ENCODE measurements at places on chromosomes 5 and 9.

DNA sequence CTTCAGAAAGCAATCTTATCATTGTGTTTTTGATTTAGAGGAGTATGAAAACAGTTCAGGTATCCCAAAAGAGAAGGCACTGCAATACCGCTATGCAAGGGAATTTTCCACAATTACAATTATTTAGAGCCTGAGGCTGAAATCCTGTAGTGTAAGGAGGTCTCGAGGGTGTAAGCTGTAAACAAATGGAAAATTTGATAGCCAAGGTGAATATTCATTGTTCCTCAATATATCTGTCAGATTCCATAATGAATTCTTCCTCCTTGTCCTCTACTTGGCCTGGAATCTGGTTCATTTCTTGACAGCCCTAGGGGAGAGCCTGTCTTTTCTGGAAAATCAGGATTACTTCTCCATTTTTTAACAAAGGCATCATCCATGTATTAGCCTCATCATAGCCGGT is 63.1 kb upstream of the SMARCA2 start:
- DNase-seq, result no peak

DNA sequence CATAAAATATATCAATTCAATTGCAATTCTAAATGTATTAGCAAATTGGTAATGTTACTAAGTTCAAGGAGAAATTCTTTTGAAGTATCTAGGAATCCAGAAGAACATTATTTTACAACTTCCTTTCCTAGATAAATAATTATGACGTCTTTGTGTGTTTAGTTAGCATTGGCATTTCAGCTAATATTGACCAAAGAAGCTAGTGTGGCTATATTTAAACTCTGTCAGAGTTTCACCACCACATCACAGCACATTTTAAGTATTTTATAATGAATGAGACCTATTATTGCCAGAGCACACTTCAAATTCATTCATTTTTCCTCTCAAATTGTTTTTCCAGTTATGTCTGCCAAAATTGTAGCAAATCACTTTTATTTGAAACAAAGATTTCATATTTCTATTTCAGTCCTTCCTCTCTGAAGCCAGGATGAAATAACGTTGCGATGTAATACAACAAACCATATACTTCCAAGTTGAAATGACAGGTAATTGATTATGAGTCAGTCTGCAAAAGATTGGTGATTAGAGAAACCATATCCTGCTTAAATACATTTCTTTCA is 18.9 kb downstream of the PLK2 start:
- no peak for DNase-seq

- no peak for DNase-seq
Measured at GRCh38 chr5:92328584-92329259, 945.6 kb upstream of the ARRDC3 start.

DNA sequence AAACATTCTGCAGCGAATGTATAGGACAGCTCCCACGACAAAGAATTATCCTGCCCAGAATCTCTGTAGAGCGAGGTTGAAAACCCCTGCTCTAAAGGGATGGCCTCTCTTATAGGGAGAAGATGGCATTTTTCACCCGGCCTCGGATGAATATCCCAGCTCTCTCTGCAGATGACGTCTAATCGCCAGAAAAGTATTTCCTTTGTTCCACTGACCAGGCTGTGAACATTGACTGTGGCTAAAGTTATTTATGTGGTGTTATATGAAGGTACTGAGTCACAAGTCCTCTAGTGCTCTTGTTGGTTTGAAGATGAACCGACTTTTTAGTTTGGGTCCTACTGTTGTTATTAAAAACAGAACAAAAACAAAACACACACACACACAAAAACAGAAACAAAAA is 17.4 kb upstream of the RARS1 start:
- no peak for DNase-seq

DNA sequence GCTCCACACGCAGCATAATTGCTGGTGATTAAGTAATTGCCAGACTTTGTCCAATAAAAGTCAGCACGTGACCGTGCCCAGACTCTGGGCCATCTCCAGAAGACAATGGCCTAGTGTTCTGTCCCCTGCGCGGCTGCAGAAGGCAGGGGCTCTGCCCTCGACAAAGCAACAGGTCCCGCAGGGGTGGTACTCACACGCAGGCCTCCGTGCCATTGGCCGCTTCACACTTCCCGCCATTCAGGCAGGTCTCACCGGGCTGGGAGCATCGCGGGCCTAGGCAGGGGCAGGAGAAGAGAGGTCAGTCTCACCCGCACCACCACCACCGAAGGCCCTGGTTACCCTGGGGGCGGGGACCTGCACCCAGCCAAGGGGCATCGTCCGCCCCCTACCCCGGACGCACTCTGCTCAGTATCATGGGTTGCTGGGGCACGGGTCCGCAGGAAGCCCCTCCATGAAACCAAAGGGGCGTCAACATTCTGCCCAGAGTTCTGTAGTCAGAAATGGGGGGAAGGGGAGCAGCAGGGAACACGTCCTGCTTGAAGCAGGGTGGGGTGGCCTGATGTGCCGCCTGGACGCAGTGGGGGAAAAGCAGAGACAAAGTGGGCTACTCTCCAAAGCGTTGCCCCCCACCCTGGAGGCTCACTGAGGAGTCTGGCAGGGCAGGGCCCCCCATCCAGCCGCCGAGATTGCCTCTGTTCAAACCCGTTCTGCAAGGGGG is 1.9 kb downstream of the NOTCH1 start:
- no peak for DNase-seq

DNA sequence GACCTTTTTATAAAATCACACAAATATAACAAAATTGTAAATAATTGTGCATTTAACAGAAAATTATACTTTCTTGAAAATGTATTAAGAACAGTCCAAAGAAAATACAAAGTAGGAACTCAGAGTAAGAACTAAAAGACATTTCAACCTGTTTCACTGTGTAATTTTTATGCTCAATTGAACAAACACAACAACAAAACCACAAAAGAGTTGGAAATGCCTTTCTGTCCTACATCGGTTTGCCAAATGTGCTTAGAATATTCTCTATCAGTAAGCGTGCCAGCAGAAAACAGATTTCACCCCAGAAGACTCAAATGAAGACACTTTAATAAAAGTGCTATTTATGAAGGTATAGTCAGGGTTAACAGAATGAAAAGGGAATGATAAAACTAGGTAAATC is 592.1 kb downstream of the PRELID2 start:
- no peak for DNase-seq

- DNase-seq, result no peak
Measured at GRCh38 chr9:135178498-135178897, 91.0 kb downstream of the OLFM1 start.

- DNase-seq, result no peak
Measured at GRCh38 chr5:173974688-173975239, 14.2 kb upstream of the C5orf47 start.

- DNase-seq, result no peak
Measured at GRCh38 chr9:130172858-130173665, 858 bp downstream of the NCS1 start.

- no peak for DNase-seq
Measured at GRCh38 chr5:123937230-123937629, 425.3 kb downstream of the CSNK1G3 start.

GRCh38 chr5:155103146-155103545 is 89.6 kb downstream of the KIF4B start:
- no peak for DNase-seq
